Renal pelvis (tissue), 12 donors: ENCODE measurements at places on chromosomes 7 and 10. TPM values are rescaled to one million over a fixed set of nuclear protein-coding genes. Genes with fewer than 3 reads are reported as not detected.

- DNase-seq = no peak
Observed at GRCh38 chr7:116851671-116852070, 10.7 kb upstream of the CAPZA2 start.

DNA sequence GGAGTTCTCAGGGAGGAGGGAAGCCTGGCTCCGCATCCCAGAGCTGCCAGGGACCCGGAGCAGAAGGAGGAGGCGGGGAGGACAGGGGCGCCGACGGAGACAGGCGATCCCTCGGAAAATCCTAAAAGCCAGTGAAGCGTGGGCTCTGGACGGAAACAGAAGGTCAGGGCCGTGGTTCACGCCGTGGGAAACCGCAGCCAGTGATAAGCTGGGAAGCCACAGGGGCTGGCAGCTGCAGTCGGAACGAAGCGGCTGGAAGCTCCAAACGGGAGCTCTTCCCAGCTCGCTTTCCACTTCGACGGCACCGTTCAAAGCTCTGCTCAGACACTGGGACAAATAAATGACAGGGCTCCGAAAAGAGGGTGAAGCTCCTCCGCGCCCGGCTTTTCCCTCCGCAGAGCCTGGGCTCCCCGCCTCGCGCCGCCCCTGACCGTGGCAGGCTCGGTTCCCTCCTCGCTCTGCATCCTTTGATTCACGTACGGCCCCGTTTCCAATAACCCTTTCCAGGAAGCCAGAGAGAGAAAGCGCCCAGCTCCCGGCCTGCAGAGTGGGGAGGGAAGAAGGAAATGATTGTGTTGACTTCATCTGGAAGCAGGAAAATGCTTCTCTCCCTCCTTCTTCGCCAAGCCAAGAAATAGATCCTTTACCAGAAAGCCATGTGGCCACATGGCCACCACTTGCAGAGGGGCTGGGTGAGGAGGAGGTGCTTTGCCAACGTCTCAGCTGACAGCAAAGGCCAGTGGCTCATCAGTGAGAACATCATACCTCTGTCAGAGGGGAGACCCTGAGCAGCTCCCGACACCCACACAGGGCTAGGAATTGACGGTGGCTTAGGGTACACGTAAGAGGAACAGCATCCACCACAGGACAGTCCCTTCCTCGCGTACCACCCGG is 57.4 kb downstream of the ADRB1 start:
- DNase-seq = peak; percentile 45

TRIP6 gene
- 87.0 TPM for polyA plus RNA-seq

DNA sequence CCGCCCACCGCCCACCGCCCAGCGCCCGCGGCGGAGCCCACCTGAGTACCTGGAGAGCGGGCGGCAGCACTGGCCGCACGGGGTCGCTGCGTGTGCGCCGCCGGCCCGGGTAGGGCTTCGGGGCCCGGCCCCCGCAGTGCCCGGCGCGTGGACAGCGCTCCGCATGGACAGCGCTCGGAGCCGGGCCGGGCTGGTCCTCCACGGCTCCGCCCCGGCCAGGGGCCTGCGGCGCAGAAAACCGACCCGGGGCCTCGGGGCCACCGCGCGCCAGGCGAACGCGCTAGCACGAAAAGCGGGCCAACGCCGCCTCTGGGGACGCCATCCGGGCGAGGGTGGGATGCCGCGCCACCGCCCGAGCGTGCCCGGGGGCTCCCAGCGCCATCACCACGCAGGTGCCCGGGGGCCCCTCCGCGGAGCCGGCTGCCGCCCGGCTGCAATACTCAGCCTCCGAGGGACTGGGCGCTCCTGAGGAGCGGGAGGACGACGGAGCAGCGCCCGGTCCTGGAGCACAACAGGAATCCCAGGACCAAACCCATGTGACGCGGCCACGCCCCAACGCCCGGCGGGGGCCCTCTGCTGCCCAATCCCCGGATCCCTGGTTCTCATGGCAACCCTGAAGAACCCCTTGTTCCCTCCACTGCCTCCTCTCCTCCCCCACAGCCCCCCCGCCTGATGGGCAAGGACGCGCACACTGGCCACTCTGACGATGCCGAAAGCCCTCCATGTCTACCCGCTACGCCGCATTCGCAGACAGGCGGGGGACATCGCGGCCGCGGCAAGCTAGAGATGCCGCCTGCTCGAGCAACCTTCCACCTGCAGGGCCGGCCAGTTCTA is at the start of gene GRB10:
Gene GRB10, minus strand, starts transcription at position 522 of the 834 bp plus-strand sequence. CDS start 50,574 bp downstream, outside the sequence.
- no peak for DNase-seq

DNA sequence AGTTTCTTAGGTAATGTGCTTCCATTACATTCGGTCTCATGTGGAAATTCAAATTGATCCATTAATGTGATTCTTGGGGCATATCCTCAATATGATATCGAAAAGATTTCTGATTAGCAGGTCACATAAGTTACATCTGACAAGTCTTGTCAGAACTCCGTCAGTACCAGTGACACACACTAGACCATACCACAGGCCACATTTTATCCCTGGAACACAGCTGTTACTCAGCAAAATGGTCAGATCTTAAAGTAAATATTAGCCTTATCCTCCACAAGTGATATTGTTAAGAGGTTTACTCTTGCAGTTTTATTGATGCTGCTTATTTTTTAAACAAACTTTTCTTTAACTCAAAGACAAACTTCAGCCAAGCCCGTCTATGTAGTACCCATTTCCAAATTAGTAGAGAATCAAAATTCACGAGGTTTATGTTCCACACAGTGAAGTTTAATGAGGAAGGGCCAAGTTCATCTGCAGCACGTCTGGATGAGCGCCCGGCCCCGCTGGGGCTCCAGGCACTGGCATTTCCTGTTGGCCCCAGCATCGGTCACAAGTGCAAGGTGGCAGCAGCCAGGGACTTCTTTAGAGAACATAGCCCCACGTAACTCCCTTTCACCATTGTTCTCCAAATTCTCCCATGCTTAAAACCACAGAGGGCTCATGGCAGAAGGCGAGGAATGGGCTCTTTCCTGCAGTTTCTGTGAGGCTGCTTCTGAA is 132.2 kb downstream of the VIPR2 start:
- no peak for DNase-seq

GRCh38 chr7:29454899-29455451 is 108.7 kb upstream of the PRR15 start:
- no peak for DNase-seq

- no peak for DNase-seq
Observed at GRCh38 chr7:65809982-65810288, 62.9 kb upstream of the VKORC1L1 start.

C10orf62 gene
- 0.31 TPM for polyA plus RNA-seq

- no peak for DNase-seq
Observed at GRCh38 chr7:2719007-2719406, 31.0 kb downstream of the AMZ1 start.

DNA sequence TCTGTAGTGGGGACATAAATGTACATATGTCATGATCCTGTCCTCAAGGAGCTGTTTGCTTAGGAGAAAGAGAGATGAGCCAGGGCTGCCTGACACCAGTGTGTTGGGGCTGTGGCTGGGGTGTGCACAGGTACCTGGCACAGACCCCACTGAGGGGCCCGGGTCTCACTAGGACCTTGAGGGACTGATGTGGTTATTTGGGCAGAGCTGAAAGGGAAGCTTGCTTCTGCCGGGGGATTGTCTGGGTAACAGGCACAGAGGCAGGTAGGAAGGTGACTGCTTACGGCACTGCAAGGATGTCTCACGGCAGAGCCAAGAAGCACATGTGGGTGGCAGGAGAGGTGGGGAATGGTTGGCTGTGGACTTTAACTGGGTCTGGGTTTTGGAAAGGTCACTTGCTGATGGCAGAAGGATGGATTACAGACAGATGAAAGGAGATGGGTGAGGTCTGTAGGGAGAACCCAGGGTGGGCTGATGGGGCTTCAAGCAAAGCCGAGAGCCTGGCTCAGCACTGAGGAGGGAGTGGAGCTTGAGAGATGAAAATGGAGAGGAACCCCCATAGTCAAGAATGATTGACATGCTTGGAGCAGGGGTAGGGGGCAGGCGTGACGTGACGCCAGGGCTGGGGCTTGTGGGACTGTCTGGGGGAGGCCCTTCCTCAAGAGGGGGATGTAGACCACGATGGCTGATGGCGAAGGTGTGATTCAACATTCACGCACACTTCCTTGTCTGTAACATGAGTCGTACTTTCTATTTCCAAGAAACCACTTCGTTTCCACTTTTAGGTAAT is 207.7 kb upstream of the SHH start:
- no peak for DNase-seq
